ENCODE measurements at places on chromosomes 13 and 19.

- DNase-seq, result peak; percentile 74
Observed at GRCh38 chr19:44570984-44571684, 41.7 kb upstream of the CEACAM20 start.

DNA sequence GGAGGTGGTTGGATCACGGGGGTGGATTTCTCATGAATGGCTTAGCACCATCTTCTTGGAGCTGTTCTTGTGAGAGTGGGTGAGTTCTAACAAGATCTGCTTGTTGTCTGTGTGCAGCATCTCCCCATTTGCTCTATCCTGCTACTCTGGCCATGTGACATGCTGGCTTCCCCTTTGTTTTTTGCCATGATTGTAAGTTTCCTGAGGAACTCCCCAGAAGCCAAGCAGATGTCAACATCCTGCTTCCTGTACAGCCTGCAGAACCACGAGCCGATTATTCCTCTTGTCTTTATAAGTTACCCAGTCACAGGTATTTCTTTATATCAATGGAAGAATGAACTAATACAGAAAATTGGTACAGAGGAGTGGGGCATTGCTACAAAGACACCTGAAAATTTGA is 2.3 kb upstream of the SIGLEC12 start:
- DNase-seq, result no peak

DNA sequence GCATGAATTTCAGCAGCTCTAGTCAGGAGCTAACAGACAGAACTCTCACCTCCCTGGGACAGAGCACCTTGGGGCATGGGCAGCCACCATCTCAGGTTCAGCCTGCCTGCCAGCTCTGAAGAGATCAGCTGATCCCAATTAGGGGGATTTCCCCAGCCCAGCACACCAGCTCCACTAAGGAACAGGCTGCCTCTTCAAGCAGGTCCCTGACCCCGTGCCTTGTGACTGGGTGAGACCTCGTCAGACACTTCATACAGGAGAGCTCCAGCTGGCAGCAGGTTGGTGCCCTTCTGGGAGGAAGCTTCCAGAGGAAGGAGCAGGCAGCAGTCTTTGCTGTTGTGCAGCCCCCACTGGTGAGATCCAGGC is 84.5 kb upstream of the UFM1 start:
- DNase-seq, result no peak

GRCh38 chr13:91572439-91572838 is 174.0 kb downstream of the GPC5 start:
- DNase-seq, result no peak

DNA sequence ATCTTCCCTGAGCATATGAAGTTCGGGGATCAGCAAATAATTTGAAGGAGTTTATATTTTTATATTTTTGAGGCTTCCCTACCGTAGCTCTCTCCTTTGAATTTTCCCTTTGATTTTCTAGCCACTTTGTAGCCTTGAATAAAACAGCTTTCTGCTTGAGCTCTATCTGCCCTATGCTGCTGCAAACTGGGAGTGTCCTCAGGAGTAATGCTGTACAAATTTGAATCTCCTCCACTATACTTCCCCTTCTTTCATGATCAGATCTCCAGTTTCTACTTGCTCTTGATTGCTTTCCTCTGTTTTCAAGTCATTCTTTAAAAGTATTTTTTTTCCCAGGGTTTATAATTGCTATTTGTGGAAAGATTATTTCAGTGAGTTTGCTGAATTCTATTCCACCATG is 14.6 kb downstream of the PDS5B start:
- no peak for DNase-seq

DNA sequence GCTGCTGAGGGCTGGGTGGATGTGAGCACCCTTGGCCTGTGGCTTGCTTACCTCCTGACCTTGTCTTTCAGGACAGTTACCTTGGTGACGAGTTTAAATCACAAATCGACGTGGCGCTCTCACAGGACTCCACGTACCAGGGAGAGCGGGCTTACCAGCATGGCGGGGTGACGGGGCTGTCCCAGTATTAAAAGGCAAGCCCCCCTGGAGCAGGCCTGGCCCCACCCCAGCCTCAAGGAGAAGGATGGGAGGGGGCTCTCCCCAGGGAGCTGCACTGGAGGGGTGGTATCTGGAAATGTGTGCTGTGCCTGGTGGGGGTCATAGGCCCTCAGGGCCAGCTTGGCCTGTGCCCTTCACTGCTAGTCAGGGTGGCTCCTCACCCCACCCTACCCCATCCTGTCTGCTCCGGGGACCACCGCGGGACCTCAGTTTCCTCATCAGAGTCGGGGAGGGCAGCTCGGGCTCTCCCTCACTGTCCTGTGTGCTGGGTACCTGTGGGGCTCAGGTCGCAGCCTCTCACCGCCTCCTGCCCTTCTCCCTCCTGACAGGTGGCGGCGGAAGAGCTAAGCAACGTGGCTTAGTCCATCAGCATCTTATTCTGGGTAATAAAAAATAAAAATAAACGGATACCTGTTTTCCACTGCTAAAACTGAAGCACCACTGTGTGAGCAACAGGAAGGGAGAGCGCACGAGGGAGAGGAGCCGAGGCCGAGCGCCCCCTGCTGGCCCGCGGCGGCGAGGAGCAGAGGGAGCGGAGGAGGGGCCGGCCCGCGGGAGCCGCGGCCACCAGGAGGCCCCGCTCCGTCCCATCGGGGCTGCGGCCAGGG is 29.8 kb downstream of the CERS1 start:
- DNase-seq, result no peak

DNA sequence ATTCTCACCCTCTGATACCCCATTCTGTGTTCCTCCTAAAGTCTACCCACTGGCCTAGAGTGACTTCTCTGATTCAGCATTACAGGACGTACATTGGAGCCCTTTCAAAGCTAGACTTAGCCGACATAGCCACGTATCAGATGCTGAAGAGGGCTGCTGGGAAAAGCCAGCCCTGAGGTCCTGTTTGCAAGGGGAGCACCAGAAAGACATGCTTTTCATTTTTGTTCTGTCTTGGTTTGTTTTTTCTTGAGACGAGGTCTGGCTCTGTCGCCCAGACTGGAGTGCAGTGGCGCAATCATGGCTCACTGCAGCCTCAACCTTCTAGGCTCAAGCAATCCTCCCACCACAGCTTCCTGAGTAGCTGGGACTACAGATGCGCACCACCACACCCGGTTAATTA is 6.3 kb upstream of the ZSWIM4 start:
- no peak for DNase-seq

- peak; percentile 22 for DNase-seq
Observed at GRCh38 chr13:97306645-97307044, 84.5 kb downstream of the MBNL2 start.

DNA sequence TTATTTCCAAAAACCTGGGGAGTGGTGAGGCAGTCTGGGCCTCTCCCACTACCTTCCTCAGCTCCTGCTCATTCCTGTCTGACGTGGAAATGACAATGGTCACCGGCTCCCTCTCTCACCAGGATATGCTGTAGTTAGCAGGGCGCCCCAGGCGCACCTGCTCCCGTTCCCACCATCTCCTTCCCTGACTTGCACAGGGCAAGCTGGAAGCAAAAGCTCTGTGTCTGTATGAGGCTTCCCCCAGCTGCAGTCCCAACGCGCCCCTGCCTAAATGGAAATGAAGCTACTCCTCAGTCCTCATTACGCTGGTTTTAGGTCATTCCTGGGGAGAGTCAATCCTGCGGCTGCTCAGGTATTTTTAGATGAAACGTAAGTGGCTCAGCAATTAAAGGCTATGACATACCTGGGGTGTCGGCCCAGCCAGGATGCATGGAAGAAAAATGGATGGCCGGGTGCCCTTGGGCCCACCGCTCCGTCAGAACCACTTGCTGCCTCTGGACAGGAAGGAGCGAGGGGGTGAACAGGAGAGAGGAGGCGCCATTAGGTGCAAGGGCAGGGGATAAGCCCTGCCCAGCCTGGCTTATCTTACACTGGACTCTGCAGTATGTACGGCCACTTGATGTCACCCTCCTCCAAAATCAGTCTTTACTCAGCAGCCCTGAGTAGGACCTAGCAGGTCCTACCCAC is 32.4 kb downstream of the DHRS12 start:
- DNase-seq, result no peak

DNA sequence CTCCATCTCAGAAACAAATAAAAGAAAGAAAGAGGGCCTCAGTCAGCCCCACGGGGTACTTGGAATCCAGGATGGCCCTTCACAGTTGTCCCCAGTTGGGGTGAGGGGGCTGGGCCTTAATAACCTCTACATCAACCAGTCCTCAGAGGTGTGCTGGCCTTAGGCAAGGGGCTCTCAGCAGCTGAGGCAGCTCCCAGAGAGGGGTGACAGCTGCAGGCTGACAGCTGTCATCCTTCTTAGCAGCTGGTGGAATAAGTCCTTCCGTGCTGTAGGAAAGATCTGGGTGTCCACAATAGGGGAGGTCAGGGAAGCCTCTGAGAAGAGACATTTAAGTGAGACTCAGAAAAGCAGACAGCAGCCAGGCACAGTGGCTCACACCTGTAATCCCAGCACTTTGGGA is 7.4 kb downstream of the BCAM start:
- no peak for DNase-seq

DNA sequence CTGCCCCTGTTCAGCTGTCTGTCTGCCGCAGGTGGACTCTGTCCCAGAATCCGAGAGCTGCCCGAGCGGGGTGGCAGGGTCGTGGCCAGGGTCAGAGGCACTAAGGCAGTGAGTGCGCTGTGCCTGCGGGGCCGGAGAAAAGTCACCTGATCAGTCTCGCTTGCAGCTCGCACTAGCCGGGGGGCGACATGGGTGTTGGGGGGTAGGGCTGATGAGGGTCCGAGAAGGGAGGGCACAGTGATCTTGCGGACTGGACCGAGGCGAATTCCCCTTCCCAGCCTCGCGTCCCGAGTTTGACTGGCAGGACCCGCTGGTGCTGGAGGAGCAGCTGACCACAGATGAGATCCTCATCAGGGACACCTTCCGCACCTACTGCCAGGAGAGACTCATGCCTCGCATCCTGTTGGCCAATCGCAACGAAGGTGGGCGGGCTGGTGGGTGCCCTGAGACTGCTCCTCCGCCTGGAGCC is 627 bp downstream of the GCDH start:
- no peak for DNase-seq

- no peak for DNase-seq
Observed at GRCh38 chr13:79427883-79428282, 21.8 kb upstream of the RBM26 start.

GRCh38 chr13:95296326-95296925 is 4.8 kb downstream of the ABCC4 start:
- DNase-seq, result no peak

- peak; percentile 70 for DNase-seq
Observed at GRCh38 chr13:97359181-97360057, 74.5 kb upstream of the RAP2A start.

DNA sequence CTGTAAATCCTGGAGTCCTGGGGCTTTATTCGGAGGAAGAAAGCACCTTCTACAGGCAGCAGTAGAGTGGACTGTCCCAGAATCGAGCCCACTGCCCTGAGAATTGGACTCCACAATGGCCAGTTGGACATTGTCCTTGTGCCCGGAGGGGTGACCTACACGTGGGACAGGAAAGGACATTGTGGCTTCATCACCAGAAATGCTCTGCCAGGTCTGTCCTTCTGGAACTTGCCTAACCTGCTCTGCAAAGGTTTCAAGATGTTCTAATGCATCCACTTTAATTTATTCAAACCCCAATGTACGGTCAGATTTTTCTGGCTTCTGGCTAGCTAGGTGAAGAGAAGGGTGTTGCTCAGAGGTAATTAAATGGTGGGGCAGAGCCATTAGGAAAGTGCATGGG is 32.4 kb upstream of the SPATA13 start:
- DNase-seq, result no peak

- peak; percentile 65 for DNase-seq
Observed at GRCh38 chr13:80141123-80141849, 199.6 kb downstream of the SPRY2 start.

DNA sequence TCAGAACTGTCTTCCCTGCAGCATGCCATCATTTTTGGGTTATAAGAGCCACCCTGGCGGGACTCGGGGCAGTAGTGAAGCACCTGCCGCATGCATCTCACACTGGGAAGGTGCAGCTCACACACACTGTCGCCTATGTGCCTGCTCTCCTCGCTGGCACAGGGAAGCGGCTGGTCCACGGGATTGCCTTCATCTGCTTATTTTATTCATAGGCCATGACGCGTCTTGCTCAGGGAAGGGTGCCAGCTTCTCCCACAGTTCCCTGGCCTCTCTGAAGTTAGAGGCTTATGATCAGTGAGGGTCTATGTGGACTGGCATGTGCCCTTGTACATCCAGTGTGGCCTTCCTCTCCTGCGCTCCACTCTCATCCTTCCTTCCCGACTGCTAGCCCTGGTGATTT is 150.0 kb downstream of the KLF12 start:
- no peak for DNase-seq

DNA sequence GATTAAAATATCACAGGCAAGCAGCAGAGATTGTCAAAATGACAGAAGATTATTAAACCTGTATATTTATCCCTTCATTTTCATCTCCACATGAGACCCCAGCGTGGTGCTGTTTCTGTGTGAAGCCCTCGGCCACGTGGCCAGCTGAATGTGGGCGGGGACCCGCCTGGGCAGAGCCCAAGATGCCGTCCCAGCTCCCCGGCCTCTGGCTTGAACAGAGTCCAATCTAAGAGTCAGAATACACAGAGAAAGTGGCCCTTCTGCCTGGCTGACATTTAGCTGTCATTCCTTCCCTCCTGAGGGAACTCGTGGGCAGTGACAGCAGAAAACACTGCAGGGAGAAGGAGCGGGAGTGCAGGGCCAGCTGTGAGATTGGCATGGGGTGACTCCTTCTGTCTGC is 34.9 kb upstream of the UQCRFS1 start:
- no peak for DNase-seq

DNA sequence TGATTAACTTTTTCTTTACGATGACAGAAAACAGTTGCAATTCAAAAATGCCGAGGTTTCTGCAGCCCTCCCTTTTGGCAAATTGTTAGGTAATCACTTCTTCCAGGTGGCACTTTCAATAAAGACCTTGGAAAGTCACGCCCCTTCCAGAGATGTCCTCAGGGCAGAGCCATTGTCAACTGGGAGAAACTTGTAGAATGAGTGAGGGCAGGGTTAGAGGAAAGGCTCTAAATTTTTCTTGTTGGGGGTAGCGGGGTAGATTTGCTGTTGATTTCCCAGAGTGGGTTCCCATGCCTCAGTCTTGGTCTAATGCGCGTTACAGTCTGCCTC is 421.1 kb downstream of the FGF9 start:
- DNase-seq, result no peak

GRCh38 chr19:43618921-43619261 is 538 bp downstream of the ZNF428 start:
- no peak for DNase-seq

- DNase-seq, result no peak
Observed at GRCh38 chr19:49875857-49876421, 1.2 kb downstream of the AKT1S1 start.

DNA sequence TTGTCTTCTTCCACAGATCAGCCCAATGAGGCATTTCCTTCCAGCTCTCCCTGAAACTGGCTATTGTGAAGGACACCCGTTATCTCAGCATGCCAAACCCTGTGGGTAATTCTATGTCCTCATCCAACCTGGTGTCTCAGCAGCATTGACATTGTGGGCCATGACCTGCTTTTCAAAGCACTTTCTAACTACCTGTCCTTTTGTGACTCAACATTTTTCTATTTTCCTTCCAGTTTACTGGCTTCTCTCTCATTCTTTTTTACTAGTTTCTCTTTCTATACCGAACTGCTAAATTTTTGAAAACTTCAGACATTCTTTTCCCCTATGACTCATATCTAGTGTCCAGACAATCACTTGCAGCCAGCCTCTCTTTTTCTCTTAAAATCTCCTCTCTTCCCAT is 136.4 kb upstream of the HTR2A start:
- DNase-seq, result no peak

Data from fibroblast of the conjunctiva (primary cell).